ENCODE measurements at places on chromosomes 5 and 9.

DNA sequence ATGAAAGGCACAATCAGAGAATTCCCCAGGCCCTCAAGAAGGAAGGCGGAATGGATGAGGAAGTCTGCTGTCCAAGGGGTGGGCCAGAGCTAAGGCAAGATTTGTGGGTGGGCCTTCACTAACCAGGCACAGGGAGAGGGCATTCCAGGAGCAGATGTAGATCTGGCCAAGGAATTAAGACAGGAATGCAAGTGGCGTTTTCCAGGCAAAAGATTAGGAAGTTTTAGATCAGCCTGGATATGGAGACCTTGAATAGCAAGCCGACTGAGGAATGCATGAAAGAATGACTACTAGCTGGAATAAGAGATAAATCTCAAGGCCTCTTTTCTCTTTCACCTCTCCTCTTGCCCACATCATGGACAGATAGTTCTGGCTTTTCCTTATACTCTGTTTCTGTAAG, 68.5 kb downstream of the GHR start:
- DNase-seq, result no peak

- no peak for DNase-seq
Observed at GRCh38 chr9:77605449-77606220, 42.5 kb downstream of the GNA14 start.

- no peak for DNase-seq
Observed at GRCh38 chr5:100574716-100575115, 39.5 kb downstream of the FAM174A start.

- no peak for DNase-seq
Observed at GRCh38 chr9:120654272-120654671, 60.0 kb downstream of the MEGF9 start.

DNA sequence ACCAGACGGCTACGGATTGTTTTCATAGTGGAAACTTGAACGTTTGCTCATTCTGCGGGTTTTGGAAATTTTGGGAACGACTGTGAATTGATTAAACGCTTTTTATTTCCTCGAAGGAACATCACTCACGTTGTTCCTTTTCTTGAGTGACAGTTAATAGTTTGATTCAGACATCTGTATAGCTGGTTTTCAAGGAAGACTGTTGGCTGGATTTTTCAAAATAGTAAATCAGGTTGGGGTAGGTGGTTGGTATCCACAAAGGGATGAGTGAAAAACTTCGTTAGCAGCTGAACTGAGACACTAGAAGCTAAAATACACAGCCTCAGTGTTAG, 1.1 kb downstream of the TGFBR1 start:
- DNase-seq, result no peak

DNA sequence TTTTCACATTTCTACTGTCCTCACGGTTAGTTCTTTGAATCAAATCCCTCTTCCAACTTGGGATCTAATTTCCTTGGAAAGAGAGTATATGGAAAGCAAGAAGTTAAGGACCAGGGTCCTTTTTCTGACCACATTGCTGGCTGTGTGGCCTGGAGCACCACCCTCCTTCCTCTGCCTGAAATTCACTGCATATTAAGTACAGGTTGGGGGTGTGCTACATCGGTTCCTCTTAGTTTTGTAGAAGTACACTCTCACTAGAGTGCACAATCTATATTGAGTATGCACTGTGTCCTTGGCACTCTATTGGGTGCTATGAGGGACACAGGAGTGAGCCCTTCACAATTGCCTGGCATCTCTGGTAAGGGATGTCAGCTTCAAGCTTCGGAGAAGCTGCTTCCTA, 53.8 kb upstream of the KLF9 start:
- DNase-seq, result no peak

DNA sequence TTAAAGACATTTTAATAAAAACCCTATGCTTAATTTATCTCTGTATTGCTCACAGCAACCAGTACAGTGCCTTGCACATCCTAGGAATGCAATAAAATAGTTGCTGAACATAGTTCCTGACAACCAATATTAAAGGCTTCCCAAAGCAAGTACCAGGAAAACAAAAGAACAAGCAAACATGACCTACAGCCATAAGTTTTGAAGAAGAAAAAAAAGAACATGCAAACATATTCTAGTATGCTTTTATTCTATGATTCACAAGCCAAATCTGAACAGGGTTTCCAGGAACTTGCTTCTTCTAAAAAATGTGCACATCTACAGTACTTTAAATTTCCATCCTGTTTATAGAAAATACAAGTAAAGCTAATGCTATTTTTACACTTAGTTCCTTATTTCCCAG, 4.5 kb downstream of the CEMIP2 start:
- DNase-seq, result no peak

Data from H54 (cell line).